NCI-H1092 treated with DMSO at 0.1 percent for 48 hours (cell line): ENCODE measurements at places on chromosomes 1 and 21.
A peak's percentile ranks its signal among the peaks of the same experiment; 100 is the strongest.

DNA sequence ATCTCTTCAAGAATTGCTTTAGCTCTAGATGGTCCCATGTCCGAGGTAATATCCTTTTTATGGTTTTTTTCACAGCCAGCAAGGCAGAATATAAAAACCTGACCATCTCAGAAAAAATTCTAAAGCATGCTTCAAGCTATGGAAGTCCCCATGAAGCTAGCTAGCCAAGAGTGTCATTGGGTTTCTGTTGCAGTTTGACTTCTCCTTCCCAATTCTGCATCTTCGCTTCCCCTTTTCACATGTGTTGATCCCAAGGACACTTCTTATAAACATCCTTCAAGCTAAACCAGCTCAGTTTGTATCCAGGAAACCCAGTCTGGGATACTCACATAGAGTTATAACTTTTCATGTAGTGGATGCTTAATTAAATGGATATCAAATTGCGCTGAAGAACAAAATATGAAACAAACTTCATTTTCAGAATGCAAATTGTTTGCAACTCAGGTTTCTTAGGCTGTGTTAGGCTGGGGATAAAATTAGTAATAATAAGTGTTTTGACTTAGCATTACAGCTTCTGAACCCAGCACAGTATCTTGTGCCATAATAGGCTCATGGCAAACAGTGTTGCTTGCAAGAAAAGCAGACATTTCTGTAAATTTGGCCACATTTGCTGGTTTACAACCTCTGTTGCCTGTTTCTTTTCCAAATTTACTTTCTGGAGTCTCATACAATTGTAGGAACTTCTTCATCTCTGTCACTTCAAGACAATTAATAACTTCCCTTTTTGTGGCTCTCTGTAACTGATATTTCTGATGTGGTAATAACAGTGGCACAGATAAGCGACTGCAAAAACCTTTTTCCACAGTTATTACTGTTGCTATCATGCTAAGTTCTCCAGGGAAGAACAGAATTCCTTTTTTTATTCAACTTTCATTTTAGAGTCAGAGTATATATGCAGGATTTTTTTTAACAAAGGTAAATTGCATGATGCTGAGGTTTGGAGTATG is 53.2 kb downstream of the NCAM2 start:
- no peak for DNase-seq

GRCh38 chr1:12294076-12294475 is 64.2 kb downstream of the VPS13D start:
- DNase-seq, result no peak

DNA sequence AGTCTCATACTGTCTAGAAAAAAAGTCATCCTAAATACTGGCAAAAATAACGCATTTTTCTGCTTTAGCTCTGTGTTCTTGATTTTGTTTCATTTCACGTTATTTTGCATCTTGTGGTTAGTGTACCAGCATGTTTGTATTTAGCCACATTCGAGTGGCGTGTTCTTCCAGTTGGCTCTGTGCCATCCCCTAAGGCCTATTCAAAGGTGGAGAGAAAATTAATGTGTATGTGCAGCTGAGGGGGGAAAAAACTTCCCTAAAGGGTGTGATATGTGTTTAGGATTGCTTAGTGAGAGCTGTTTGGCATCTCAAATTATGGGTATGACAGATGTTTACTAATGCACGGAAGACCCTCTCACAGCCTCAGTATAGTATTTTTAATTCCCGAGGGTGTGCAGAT is 12.1 kb downstream of the DNAJC16 start:
- no peak for DNase-seq

- DNase-seq, result no peak
Measured at GRCh38 chr1:222772996-222773379, 36.0 kb downstream of the FAM177B start.

GRCh38 chr1:157106813-157107189 is 7.2 kb upstream of the ETV3L start:
- no peak for DNase-seq

GRCh38 chr1:218743861-218744505 is 398.8 kb downstream of the TGFB2 start:
- no peak for DNase-seq

- no peak for DNase-seq
Measured at GRCh38 chr1:179968284-179968993, 13.8 kb downstream of the CEP350 start.

DNA sequence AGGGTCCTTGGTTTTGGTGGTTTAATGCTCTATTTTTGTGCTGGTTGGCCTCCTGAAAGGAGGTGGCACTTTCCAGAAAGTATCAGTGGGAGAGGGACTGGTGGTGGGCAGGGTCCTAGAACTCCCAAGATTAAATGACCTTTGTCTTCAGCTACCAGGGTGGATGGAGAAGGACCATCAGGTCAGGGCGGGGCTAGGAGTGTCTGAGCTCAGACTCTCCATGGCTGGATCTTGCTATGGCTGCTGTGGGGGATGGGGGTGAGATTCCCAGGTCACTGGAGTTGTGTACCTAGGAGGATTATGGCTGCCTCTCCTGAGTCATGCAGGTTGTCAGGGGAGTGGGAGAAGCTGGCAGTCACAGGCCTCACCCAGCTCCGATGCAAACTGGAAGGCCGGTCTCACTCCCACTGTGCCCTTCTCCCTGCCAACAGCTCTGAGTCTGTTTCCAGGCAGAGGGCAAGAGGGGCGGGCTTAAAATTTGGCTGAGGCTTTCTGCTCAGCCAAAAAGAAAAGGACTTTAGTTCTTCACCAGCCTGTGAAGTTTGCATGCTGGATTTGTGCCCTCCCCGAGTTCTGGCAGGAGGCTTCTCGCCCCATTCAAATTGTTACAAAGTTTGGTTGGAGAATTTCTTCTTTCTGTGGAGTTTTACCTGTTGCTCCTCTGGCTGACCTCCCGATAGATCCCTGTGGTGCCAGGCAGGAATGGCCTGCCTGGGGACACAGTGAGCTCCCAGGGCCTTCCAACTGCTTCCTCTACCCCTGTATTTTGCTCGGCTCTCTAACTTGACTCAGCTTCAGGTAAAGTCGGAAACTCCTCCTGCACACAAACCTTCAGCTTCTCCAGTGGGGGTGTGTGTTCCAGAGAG is 13.1 kb upstream of the KYAT3 start:
- no peak for DNase-seq

- peak; percentile 96 for DNase-seq
Measured at GRCh38 chr1:182235952-182236650, 155.5 kb downstream of the GLUL start.

- peak; percentile 94 for DNase-seq
Measured at GRCh38 chr1:35202048-35202719, 9.2 kb upstream of the SFPQ start.

- no peak for DNase-seq
Measured at GRCh38 chr21:23111070-23111600, 2112.9 kb downstream of the NCAM2 start.

GRCh38 chr1:40905061-40905460 is 42.9 kb upstream of the CITED4 start:
- DNase-seq, result no peak

- DNase-seq, result no peak
Measured at GRCh38 chr21:45103971-45104520, 29.7 kb downstream of the ADARB1 start.

DNA sequence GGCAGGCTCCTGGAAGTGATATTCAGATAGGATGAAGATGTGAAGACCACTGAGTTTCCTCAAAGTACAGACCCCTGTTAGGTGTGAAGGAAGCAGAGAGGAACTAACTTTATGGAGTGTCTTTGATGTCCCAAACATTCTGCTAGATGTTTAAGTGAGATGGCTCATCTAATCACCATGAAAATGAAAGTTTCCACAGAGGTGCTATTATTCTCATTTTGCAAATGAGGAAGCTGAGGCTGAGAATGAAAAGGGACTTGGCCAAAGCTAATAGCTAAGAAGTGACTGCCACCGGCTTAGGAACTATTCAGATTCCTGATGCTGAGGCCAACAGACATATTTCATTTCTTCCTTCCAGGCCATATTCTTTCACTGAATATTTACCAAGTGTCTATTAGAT is 45.9 kb upstream of the WLS start:
- no peak for DNase-seq

DNA sequence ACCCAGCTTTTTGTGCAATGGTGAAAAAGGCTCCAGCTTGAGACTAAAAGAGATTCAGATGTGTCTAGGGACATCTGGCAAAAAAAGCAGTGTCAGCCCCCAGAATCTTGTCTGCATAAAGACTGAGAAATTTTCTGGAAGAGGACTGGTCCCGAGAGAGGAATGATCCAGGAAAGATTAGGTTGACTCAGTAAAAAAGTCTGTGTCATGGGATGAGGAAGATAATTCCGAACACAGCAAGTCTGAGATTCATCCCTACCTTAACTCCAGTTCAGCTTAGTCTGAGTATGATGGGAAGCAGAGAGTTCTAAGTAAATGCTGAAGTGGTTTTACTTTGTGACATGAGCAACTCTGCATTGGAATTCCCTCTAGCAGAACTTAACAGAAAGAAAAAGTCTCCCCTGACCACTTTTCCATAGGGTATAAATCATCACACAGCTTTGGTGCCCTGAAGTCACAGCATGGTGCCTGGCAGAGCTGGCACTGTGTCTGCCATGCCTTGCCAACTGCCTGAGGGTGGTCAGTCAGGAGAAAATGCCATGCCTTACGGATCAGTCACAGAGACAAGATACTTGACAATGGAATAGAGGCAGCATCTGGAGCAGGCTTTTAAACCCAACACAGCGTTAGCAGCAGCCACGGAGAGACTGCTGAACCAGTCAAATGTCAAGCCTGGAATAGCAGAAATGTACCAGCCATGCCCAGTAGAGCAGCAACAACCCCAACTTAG is 153.4 kb downstream of the ZC3H11B start:
- no peak for DNase-seq

DNA sequence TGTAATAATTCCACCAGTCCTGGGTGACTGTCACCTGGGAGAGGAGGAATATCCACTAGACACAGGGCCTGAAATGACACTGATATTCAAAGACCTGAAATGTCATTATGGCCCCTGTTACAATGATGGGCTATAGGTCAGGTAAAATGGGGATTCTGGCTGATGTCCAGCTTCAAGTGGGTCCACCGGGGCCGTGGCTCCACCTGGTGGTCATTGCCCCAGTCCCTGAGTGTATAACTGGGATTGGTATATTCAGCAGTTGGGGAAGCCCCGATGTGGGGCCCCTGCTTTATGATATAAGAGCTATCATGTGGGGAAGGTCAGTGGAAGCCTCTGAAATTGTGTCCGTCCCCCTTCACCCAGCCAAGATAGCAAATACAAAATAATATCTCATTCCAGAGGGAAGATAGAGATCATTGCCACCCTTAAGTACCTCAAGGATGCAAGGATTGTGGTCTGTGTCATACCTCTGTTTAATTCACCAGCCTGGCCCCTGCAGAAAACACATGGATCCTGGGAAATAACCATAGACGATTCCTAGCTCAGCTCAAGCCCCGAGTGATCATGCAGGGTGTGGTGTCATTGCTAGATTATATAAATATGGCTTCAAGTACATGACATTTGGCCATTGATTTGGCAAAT is 19.4 kb downstream of the PLEKHO1 start:
- DNase-seq, result peak; percentile 25

DNA sequence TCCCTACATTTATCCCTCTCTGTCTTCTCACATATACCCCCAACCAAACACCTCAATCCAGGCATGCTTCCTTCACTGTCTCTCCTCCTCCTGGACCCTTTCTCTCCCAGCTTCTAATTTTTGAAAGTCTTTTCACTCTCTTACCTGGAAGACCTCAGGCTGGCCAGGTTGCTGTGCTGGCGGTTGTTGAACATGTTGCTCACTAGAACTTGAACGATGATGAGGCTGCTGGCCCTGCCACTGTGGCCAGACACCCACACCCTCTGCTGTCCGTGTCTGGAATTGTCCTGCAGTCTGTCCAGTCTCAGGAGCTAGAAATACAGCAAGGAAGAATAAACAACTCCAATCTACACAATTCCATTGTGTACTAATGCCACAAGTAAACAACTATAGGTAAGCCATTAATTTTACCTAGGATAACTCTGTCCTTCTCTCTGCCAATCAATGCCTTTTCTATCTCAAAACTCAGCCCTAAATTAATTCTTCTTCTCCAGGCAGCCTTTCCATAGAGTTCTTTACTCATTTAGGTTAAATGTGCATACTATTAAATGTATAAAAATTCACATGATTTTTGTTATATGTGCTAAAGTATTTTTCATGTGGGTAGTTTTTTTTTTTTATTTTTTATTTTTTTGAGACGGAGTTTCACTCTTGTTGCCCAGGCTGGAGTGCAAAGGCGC is 5.1 kb upstream of the CTSK start:
- DNase-seq, result peak; percentile 24

- DNase-seq, result peak; percentile 76
Measured at GRCh38 chr1:182786223-182786994, 3.2 kb upstream of the NPL start.

DNA sequence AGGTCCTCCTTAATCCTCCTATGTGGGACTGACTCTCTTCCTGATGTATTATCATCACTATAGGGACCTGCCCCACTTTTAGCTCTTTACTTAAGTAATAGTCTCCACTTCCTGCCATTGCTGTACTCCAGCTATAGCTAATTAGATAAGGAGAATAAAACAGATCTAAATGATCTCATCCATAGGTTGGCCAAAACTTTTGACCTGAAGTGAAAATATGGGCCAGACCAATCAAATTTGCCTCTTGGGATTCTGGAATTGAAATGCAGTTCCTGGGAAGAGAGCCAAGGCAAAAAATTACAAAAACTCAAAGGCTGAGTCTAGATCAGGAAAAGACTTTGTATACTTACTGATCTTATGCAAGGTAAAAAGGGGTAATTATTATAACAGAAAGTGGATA is 36.1 kb upstream of the PDE4B start:
- DNase-seq, result no peak

DNA sequence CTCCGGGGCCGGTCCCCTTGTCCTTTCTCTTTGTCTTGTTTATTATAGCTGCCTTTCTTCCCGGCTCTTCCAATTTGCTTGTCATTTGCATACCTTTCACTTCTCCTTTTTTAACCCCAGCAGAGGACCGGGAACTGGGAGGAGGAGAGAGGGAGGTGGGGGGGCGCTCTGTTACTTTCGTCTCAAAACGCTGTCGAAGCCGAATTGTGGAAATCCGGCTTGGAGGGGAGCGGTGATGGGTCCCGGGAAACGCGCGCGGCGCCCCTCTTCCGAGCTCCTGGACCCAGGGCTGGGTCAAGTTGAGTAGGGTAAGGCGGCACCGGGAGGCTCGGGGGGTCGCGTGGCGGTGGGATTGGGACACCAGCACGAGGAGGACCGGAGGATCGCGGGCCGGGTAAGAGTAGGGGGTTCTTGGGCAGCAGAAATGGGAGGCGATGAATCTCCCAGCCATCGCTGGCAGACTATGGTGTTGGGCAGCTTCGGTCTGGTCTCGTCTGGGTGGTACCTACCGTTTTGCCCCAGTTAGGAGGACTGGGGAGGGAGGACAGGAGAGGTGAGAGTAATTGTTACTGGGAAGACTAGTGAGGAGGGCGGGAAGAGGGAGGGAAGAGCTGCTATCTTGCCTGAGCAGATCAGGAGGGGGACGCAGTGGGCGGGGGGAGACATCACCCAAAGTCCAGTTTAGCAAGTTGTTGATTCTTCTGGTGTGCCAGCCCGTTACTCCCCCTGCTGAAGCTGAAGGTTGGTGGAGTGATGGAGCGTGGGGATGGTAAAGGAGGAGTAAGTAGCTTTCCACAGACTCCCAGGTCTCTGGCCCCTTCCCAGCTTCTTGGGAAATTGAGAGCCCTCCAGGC is 1.5 kb downstream of the PROX1 start:
- DNase-seq, result peak; percentile 72

- DNase-seq, result no peak
Measured at GRCh38 chr1:154972213-154972516, 1.6 kb upstream of the SHC1 start.
